ENCODE measurements at places on chromosomes 3 and 15.

DNA sequence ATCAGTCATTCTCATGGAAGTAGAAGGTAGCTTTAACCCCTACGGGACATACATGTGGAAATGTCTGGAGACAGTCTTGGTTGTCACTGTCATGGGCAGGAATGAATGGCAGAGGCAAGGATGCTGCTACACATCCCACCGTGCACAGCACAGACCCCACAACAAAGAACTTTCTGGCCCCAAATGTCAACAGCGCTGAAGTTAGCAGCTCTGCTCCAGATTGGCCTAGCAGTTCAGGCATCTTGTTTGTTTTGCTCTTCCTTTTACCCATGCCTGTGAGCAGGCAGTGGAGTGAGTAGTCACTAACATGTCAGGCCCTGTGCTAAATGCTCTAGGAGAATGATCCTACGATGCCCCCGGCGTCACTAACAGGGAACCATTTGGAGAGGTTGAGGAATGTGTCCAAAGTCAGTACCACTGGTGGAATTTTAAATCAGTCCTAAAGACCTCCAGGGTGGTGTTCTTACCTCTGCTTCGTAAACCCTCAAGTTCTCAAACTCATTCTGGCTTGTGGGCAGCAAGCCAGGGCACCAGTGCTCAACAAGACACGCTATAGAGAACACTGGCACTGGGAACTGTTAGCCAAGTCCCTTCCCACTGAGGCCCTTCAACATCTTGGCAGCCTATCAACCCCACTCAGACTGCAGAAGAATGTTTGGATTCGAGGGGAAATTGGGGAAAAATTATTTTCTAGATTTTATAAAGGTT lies 142.2 kb downstream of the FOXP1 start:
- DNase-seq, result no peak

DNA sequence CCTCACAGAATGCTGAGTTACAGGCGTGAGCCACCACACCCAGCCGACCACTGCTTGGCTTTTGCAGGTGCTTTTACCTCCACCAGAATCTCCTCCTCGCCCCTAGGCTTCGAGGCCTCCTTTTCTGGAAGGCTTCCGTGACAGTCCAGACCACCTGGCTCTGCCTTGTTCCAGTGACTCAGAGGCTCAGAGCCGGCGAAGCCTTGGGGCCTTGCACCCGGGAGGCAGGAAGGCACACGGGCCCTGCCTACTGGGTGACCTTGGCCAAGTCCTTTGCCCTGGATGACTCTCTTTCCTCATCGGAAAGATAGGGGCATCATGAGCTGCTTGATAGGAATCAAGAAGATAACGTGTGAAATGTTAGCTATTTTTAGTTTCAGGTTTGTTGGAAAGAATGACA lies 31.3 kb upstream of the FURIN start:
- no peak for DNase-seq

DNA sequence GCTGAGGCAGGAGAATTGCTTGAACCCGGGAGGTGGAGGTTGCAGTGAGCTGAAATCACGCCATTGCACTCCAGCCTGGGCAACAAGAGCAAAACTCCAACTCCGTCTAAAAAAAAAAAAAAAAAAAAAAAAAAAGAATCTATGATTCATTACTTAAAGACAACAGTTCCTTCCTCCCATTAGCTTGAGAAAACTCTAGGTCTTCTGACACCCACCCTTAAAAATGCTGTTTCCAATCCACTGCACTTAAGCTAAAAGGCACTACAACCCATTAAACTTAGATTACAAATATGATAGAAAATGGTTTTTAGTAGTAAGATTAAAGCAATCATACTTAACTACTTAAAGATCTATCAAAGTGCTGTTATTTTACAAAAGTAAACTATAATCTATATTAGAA lies 40.0 kb upstream of the BHLHE40 start:
- no peak for DNase-seq

DNA sequence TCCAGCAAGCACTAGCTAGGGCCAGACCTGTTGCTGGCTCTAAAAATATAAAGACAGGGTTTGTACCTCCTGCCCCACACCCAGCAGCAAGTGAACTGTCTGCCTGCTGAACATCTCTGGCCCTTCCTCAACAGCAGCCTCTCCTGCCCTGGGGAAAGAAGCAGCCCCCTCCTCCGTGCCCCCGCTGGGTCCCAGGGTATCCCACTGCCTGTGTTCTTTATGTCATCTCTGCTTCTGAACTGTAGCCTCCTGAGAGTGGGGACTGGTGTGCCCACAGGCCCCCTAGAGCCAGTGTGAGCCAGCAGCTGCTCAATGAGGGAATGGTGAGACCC lies 54.5 kb downstream of the ACAD9 start:
- DNase-seq, result no peak

GRCh38 chr3:55343486-55344357 lies 143.4 kb downstream of the WNT5A start:
- no peak for DNase-seq

- DNase-seq, result peak; percentile 58
Measured at GRCh38 chr15:91099995-91100813, at the start of gene SV2B. SV2B (plus strand) TSS chr15:91100257; CDS start chr15:91226264, 126,007 bp downstream.

DNA sequence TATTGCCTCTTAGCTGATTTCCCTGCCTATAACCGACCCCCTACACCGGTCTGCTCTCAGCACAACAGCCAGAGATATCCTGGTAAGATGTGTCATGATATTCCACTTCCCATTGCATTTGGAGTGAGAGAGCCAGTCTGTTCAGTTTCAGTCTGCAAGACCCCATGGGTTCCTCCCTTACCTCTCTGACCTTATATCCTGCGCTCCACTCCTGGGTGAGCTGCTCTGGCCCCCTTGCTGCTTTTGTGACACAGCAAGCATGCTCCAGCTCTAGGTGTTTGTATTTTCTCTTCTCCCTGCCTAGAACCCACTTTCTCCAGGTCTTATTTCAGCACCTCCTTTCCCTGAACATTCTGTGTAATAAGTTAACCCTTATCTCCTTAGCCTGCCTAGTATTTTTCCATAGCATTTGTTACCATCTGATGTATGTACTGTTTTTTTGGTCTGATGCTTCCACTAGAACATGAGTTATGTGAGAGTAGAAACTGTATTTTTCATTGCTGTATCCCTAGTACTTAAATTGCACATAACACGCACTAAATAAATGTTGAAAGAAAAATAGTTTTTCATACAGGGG lies 44.2 kb downstream of the CMTM8 start:
- no peak for DNase-seq

- DNase-seq, result no peak
Measured at GRCh38 chr15:40756938-40757337, 1.9 kb upstream of the RMDN3 start.

- DNase-seq, result no peak
Measured at GRCh38 chr3:9384141-9384828, 13.1 kb upstream of the SETD5 start.

All from right cardiac atrium (tissue), 5 donors.